ENCODE measurements at places on chromosomes 7 and 10. TPM values are rescaled to one million over a fixed set of nuclear protein-coding genes. Genes with fewer than 3 reads are reported as not detected.

HOXA9 gene
- 7.9 TPM for total RNA-seq

CYP2C19 gene
- total RNA-seq: not detected

NPSR1 gene
- not detected for total RNA-seq

GBX1 gene
- total RNA-seq: not detected

CDK5 gene
- total RNA-seq: 26.7 TPM

EPHA1 gene
- 0.14 TPM for total RNA-seq

FAM180A gene
- 5.5 TPM for total RNA-seq

NAPEPLD gene
- 9.4 TPM for total RNA-seq

NEURL1 gene
- 1.6 TPM for total RNA-seq

ECHDC3 gene
- total RNA-seq: 4.4 TPM

CYP2C9 gene
- total RNA-seq: not detected

PNLIPRP3 gene
- 0.09 TPM for total RNA-seq

SPDYE5 gene
- not detected for total RNA-seq

CALHM1 gene
- not detected for total RNA-seq

FAM204A gene
- 41.3 TPM for total RNA-seq

NEBL gene
- under 0.01 TPM for total RNA-seq

LRRD1 gene
- 0.14 TPM for total RNA-seq

HKDC1 gene
- total RNA-seq: 0.28 TPM

TMEM273 gene
- under 0.01 TPM for total RNA-seq

KCP gene
- 0.14 TPM for total RNA-seq

AKR1C4 gene
- total RNA-seq: not detected

PEX1 gene
- total RNA-seq: 22.0 TPM

NDUFB8 gene
- total RNA-seq: 262 TPM

SUN3 gene
- not detected for total RNA-seq

UNC5B gene
- 22.0 TPM for total RNA-seq

TET1 gene
- 2.1 TPM for total RNA-seq

ACSM6 gene
- total RNA-seq: not detected

MRPL32 gene
- total RNA-seq: 59.8 TPM

EBLN1 gene
- total RNA-seq: not detected

ZPBP gene
- not detected for total RNA-seq

ADD3 gene
- 205 TPM for total RNA-seq

SLIT1 gene
- not detected for total RNA-seq

HTR5A gene
- total RNA-seq: not detected

TFPI2 gene
- 178 TPM for total RNA-seq

ODAD2 gene
- 1.2 TPM for total RNA-seq

RSPH10B2 gene
- total RNA-seq: 0.14 TPM

CALML3 gene
- under 0.01 TPM for total RNA-seq

NKX1-2 gene
- not detected for total RNA-seq

GRID2IP gene
- not detected for total RNA-seq

BMS1 gene
- 18.8 TPM for total RNA-seq

ATOH7 gene
- total RNA-seq: not detected

TMEM213 gene
- total RNA-seq: not detected

KIAA1217 gene
- total RNA-seq: 0.43 TPM

SLC13A1 gene
- not detected for total RNA-seq

STX1A gene
- 10.7 TPM for total RNA-seq

HSPA12A gene
- 12.1 TPM for total RNA-seq

OR13A1 gene
- total RNA-seq: not detected

NEUROG3 gene
- not detected for total RNA-seq
